ENCODE measurements at places on chromosomes 4 and X.
A peak's percentile ranks its signal among the peaks of the same experiment; 100 is the strongest.

GRCh38 chr4:139189972-139190371 lies 13.0 kb upstream of the ELF2 start:
- no peak for DNase-seq

- no peak for DNase-seq
Measured at GRCh38 chr4:40966091-40966490, 216.3 kb downstream of the NSUN7 start.

DNA sequence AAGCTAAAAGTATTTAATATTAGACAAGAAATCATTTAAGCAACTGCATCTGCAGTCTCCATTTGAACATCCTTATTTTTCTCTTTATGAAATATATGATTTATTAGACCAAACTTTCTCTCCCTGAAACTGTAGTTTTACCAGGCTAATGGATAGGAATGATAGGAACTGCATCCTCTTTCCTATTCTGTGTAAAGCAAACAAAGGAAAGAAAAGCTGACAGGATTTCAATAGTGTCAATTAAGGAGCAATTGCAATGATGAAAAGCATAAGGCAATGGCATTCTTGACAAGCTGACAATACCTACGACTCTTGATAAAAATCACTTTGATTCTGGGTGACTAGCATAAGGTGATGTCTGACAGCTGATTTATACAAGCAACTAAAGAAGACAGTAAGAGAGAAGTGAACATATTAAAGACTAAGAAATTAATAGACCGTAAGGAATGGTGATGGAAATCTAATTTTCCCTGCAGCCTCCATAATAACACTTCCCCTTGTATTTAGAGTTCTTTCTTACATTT lies 502.5 kb downstream of the TECRL start:
- DNase-seq = no peak

GRCh38 chr4:126583509-126583908 lies 1049.2 kb upstream of the INTU start:
- DNase-seq = peak; percentile 17

DNA sequence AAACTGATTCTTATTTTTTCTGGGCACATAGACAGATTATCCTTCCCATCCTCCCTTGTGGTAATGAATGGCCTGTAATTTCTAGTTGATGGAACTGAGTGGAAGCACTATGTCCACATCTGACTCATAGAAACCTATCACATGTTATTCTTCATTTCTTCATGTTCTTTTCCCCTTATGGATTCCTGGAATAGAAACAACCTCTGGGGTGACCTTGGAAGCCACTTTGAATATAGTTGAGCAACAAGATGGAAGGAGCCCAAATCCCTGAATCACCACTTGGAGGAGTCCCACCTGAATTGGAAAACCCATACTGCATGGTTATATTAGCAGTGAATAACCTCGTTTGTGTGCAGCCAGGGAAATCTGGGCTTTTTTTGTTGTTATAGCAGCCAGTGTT lies 137.8 kb downstream of the MID1IP1 start:
- DNase-seq = peak; percentile 12

- DNase-seq = no peak
Measured at GRCh38 chrX:123405231-123405630, 221.2 kb downstream of the GRIA3 start.

- peak; percentile 40 for DNase-seq
Measured at GRCh38 chr4:158169931-158170690, 2.7 kb downstream of the GASK1B start.

DNA sequence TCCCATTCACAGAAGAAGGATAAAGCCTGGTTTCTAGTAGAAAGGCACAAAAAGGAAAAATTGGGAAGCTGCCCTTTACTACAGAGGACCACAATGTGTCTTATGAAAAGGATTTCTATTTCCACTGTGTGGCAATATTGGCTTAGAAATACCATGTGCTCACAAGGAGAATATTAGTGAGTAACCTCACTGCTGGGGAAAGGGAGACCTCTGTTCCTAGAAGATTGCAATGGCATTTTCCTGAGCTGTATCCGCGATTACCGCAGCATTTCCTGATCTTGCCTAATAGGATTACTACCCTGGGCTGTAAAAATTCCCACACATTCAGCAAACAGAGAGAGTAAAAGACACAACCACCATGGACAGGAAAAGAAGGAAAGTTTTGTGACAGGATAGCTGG lies 308.8 kb upstream of the TECRL start:
- no peak for DNase-seq

GRCh38 chr4:42490015-42490414 lies 92.7 kb downstream of the SHISA3 start:
- no peak for DNase-seq
